ENCODE measurements at places on chromosomes 2 and 18.

DNA sequence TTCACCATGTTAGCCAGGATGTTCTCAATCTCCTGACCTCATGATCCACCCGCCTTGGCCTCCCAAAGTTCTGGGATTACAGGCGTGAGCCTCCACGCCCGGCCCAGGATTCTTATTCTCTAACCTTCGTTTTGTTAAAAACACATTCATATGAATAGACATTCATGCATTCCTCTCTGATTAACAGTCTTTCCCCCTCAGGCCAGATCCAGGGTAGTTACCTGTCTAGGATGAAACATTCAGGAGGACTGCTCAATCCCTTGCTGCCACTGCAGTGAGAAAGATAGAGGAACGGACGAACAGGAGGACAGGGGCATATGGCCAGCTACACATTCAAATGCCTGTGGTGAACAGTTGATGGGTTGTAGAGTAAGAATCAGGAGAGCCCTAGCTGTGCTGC is 39.6 kb upstream of the EPC2 start:
- no peak for DNase-seq

DNA sequence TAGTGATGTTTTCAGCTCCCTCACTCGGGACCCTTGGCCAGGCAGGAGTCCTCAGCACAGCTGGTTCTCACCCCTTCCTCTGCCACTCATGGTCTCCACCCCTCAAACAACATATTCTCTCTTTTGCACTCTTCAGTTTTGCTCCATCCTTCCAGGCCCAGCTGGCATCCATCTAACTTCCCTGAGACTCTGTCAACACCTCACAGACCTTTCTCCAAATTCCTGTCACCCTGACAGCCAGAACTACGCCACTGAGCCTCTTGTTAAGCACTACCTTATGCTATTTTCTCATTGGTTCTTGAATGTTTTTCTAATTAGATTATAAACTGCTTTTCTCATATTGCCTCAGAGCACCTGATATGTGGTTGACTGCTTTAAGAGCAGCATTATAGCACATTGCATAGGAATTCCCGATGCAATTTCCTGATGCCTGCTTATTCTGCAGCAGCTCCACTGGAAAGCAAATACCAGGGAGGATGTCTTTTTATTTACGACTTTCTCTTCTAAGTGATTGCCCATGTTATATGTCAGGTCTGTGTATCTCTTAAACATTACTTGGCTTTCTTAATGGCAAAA is 12.4 kb upstream of the INO80C start:
- no peak for DNase-seq

GRCh38 chr2:204705243-204705932 is 160.1 kb downstream of the PARD3B start:
- no peak for DNase-seq

DNA sequence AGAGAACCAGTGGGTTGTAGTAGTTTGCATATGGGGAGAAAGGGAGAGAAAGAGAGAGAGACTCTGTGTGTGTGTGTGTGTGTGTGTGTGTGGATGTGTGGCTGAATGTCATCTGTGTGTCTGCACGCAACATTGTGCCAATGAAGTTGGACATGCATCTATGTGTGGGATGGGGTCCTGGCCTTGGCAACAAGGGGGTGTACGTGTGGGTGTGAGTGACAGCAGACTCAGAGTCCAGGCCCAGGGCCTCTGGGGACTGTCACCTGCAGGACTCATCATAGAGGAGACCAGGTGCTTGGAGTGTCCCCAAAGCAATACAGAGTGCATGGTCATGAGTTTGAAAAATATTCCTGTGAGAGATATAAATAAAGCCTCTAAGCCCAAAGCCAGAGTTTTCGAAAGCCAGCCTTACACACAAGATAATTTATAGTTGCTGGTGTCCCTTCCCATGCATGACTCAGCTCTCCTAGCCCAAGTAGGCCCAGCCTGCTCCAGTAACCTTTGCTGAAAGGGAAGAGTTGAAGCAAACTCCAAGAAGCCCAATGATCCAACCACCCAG is 59.9 kb downstream of the TNP1 start:
- peak; percentile 61 for DNase-seq

GRCh38 chr18:41059126-41059415 is 896.0 kb upstream of the PIK3C3 start:
- DNase-seq, result no peak

- DNase-seq, result no peak
These were observed 845 bp downstream of the CFAP210 start for GRCh38 chr2:169693360-169693759.

Measured in AG08396 (cell line).